ENCODE measurements at places on chromosomes 1 and 21.

DNA sequence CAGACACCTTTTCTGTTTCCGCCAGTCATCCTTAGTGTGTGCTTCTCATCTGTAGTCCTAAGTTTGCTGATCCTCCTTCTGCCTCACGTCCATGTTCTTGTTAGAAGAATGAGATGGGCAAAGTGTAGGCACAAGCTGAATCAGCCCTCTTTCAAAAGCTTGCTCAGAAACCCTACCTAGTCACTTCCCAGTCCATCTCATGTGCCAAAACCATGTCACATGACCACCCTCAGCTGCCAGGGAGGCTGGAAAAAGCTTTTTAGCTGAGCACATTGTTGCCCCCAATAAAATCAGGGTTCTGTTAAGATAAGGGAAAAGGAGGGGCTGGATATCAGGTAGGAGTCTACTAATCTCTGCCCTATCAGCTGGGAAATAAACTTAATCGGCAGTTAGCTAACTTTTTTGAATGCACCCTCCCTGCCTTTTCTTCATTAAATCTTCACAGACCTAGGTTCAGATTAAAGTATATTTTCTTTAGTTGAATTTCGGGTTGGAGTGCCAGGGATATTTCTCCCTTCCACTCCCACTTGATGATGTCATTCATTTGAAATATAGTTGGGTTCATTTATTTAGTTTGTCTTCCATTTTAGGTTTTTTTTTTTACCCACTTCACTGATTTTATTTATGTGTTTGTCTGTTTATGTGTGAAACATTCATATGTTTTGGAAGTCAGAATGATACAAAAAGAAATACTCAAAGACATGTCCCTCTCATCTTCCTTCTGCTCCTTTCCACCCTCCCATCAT lies 129.2 kb downstream of the ROR1 start:
- no peak for DNase-seq

DNA sequence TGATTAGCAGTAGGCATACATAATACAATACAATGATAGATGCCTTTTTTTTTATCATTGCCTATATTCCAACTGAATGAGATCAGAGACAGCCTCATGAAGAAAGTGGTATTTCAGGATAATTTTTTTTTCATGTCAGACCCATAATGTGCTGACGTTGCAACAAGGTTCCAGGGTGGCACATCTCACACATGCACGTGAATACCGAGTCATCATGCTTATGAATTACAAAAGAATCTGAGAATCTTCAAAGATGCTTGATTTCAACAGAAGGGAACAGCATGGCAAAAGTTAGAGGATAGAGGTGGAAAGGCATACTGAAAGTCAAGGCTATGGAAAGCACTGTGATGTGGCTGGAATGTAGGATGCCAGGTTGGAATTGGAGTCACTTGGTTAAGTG lies 5.0 kb upstream of the RNF11 start:
- DNase-seq = no peak

- no peak for DNase-seq
Measured at GRCh38 chr1:231827337-231828105, 200.9 kb downstream of the DISC1 start.

DNA sequence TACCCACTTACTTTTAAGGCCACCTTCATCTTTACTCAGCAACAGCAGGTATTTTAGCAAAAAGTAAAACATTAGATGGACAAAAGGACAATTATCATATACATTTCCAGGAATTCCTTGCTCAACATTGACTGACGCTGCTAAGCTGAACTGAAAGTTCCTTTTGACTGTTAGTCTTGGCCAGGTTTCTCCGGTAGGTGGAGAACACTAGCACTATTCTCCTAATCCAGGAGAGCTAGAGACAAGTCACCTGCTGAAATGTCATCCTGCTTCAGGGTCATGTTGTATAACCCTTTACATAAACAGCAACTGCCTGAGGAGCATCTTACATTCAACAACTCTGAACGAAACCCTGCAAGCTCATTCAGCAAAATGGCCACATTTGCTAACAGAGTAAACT lies 109.0 kb upstream of the ESRRG start:
- DNase-seq = no peak

DNA sequence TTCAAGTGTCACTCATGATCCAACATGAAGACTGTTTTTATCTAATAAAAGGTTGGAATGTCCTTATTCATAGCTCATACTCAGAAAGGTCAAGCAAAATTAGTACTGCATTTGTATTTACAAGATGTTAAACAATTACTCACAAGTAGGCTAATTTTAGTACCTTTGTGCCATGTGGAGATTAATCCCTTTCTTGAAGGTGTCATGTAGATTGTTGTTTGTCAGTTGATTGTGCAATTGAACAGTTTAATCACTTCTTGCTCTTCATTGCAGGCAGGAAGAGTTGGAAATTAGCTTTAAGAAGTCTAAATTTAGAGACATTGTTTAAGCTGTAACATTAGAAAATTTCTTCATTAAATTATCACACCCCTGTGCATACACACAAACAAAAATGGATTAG lies 847.1 kb downstream of the KCNT2 start:
- DNase-seq = no peak

Data from HAP-1 (cell line).